ENCODE measurements at places on chromosomes 12 and 14.

GRCh38 chr12:97560786-97561618, 98.4 kb downstream of the RMST start:
- DNase-seq: no peak

DNA sequence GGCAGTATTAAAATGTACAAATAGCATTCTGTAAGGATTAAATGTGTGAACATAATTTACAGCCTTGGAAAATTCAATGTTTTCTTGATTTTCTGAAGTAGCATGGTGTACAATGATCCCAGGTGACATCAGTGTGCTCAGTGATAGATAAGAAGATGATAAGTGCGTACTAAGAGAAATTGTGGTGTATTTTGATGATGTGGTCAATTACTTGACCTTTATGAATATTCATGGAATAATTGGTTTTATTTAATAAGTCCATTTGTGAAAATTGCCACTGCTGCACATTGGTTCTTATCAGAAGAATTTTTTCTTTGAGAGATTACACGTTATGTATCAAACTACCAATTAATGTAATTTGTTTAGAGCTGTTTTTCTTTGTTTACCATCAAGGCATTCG, 128.8 kb downstream of the FOXG1 start:
- DNase-seq: no peak

- DNase-seq: no peak
Measured at GRCh38 chr14:102975662-102976061, 53.2 kb downstream of the AMN start.

- DNase-seq: no peak
Measured at GRCh38 chr14:81157431-81157830, 63.3 kb downstream of the GTF2A1 start.

DNA sequence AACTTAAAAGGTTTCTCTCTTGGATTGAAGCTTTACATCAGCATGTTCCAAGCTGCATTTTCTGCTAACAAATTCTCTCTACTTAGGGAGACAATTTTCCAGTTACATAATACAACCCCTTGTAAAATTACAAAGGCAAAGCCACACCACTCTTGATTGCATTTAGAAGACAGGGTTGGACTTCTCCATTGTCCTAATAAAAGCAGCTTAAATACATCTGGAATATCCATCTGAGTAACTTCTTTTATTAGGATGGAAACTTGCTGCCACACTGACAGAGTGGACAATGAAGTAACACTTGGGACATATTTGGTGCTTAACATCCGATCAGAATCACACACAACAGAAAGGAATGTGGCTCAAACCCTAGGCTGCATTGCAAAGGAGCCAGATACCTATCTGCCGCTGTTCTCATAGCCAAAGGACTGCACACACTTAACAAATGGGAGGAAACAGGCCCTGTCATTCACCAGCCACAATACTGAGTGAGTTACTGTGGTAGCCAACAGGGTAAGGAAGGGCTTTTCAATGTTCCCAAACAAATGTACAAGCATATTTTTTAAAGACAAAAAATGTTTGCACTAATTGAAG, 157.2 kb downstream of the PAX9 start:
- DNase-seq: no peak

DNA sequence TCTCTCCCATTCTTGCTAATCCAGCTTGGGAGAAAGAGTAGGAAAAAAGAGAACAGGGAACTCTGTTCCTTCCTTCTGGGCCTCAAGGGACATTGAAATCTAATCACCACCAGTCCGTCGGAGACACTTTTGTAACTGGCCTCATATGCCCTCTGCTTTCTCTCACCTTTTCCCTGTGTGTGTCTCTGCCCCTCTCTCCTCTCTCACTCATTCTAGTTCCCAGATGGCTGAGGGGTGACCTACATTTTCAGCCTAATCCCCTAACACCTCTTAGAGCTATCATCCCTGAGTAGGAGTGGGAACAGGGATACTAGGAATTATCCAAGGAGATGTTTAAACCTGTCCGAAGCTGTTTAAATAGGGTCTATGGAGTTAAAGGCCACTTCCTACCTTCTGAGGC, 8.9 kb upstream of the PCK2 start:
- DNase-seq: no peak

DNA sequence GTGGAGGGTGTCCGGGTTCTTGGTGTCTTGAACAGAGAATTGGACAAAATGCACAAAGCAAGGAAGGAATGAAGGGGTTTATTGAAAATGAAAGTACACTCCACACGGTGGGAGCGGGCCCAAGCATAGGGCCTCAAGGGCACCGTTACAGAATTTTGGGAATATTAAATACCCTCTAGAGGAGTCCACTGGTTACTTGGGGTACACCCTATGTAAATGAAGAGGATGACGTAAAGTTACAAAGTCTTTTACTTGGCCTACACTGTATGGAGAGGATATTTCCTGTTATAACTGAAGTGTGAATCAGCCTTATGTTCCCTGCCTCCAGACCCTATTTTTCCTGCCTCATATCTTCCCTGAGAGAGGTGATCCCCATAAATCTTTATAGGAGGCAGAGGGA, 102.6 kb downstream of the RIN3 start:
- DNase-seq: no peak

DNA sequence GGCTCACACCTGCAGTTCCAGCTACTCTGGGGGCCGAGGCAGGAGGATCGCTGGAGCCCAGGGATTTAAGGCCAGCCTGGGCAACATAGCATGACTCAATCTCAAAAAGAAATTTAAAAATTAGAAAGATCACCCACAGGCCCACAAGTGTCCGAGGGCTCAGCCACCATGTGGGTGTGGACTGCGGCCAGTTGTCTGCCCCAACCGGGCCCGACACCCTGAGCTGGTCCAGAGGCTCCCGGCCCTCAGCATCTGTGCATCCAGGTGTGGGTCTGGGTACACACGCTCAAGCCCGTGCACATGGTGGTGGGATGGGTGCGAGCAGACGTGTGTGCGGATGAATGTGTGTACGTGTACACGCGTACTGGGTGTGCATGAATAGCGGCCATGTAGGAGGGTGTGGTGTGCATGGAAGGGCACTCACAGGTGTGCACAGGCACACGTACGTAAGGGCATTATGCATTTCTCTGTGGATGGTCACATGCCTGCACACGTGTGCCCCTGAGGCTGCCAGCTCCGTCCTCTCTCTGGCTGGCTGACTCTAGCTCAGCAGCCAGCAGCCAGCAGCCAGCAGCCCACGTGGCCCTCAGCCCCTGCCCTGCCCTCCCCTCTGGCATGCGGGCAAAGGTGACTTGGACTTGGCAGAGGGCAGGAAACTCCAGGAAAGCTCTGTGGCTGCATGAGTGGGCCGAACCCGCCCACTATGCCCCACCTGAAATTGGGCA, 23.3 kb upstream of the NUDT14 start:
- no peak for DNase-seq

- DNase-seq: no peak
Measured at GRCh38 chr14:96497586-96497985, 4.6 kb upstream of the PAPOLA start.

DNA sequence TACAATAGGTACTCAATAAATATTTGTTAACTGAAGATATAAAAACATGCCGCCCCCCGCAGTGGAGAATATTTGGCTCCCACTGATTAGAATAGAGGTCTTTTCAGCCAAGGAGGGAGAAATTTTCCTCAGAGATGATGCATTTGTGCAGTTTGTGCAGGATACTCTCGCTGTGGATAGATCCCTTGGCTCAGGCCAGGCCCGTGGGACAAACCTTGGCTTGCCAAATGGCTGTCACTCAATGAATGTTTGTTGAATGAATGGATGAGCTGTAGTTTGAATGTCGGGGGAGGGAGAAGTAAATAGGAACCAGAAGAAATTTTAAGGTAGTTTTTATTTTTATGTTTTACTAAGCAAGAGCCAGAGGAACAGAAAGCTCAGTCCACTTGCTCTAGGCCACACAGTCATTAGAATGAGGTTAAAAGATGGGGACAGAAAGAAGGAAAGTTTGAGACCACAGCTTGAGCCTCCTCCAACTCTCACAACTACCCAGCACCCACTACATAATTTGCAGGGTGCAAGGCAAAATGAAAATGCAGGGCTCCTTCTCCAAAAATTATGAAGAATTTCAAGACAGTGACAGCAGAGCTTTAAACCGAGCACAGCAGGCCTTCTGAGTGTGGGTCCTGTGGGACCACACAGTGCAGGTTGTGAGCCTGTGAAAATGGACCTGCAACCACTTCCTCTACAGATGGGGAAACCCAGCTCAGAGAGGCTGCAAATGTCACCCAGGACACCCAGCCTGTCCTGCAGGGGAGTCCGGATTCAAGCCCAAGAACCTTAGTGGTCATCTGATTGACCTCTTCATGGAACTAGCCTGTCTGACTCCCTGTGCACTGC, 51.4 kb downstream of the WSCD2 start:
- no peak for DNase-seq

GRCh38 chr14:32109676-32110547, 32.8 kb downstream of the ARHGAP5 start:
- no peak for DNase-seq

DNA sequence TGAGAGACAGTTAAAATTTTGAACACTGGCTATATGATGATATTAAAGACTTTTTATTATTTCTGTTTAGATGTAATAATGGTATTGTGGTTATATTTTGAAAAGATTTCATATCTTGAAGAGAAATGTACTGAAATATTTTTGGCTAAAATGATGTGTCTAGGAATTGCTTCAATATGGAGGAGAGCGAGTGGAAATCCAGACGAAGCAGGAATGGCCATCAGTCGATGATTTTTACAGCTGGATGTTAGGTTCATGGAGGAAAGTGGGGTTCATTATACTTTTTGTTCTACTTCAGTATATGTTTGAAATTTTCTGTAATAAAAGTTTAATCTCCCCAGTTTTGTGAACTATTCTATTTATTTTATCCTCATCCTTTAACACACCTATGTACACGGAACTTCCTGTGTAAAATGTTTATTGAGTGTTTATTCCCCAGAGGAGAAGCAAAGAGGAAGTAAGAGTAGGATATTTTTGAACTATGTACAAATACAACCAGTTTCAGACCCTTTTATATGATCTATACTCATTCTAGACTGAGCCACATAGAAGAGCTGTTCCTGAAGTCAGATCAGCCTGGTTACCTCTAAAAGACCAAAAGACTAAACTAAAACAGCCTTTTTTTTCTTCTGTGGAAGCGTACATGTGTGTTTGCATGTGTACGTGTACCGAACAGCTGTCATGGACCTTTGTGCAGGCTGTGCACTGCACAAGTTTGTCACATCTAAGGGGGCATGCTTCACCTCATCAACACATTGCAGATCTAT, 211.0 kb upstream of the NUDT4 start:
- no peak for DNase-seq

GRCh38 chr12:101594700-101595099, at the start of gene MYBPC1:
TSS of gene MYBPC1 (plus strand) at chr12:101594971. CDS start at chr12:101595071, 100 bp downstream.
- no peak for DNase-seq
